ENCODE measurements at places on chromosomes 13 and 19. TPM values are rescaled to one million over a fixed set of nuclear protein-coding genes. Genes with fewer than 3 reads are reported as not detected.
A peak's percentile ranks its signal among the peaks of the same experiment; 100 is the strongest.

FUZ gene
- 17.0 TPM for total RNA-seq

DNA sequence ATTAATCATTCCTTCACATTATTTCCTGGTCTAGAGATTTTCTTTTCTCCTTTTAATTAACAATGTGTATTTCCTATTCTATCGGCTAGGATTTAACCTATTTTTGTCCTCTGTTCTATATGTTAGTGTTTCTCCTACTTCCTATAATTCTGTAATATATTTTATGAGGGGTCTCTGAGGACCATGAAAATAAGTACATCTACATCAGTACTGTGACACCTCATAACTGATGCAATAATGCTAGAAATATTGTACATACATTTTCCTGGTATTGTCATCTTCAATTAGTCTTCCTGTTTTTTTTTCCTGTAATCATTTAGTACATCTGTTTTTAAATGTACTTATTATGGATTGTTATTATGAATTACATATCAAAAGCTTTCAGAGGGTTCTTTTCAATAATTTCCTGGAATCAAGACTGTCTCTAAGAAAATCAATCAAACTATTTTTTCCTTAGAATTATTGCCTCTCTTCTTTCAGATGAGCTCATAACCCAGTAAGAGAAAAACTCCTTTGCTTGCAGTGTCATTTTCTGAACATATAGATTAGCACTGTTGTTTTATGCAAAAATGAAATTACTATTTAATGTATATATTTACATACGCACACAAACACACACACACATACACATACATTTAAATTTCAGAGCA lies 1004.3 kb downstream of the SLITRK5 start:
- H3K4me1 ChIP-seq, result no peaks in the 10 kb centered on the region
- no peak overlapping the region for H3K4me3 ChIP-seq
- no peaks in the 10 kb centered on the region for H3K36me3 ChIP-seq
- no peaks in the 10 kb centered on the region for H3K27me3 ChIP-seq

KLK12 gene
- not detected for total RNA-seq

- H3K27ac ChIP-seq, result peak overlapping the region; percentile 74
- peaks cover 5% of the 10 kb centered on the region for H3K36me3 ChIP-seq
- no peak overlapping the region for H3K4me3 ChIP-seq
- peaks cover 56% of the 10 kb centered on the region for H3K4me1 ChIP-seq
- H3K27me3 ChIP-seq, result no peaks in the 10 kb centered on the region
Measured at GRCh38 chr19:44726465-44726864, 22.0 kb upstream of the BCL3 start.

FUT3 gene
- 15.6 TPM for total RNA-seq

GRCh38 chr19:12077375-12077774 lies 12.8 kb downstream of the ZNF844 start:
- no peak overlapping the region for H3K4me3 ChIP-seq
- H3K36me3 ChIP-seq, result no peaks in the 10 kb centered on the region
- no peaks in the 10 kb centered on the region for H3K4me1 ChIP-seq
- H3K27ac ChIP-seq, result no peak overlapping the region
- H3K27me3 ChIP-seq, result no peaks in the 10 kb centered on the region
- no peak for DNase-seq

IFT88 gene
- 13.6 TPM for total RNA-seq

GRCh38 chr19:5578097-5578846 lies 10.5 kb upstream of the TINCR start:
- H3K27me3 ChIP-seq, result no peaks in the 10 kb centered on the region
- DNase-seq, result peak; percentile 70
- no peaks in the 10 kb centered on the region for H3K36me3 ChIP-seq
- no peaks in the 10 kb centered on the region for H3K4me1 ChIP-seq
- no peak overlapping the region for H3K27ac ChIP-seq
- no peak overlapping the region for H3K4me3 ChIP-seq

DNA sequence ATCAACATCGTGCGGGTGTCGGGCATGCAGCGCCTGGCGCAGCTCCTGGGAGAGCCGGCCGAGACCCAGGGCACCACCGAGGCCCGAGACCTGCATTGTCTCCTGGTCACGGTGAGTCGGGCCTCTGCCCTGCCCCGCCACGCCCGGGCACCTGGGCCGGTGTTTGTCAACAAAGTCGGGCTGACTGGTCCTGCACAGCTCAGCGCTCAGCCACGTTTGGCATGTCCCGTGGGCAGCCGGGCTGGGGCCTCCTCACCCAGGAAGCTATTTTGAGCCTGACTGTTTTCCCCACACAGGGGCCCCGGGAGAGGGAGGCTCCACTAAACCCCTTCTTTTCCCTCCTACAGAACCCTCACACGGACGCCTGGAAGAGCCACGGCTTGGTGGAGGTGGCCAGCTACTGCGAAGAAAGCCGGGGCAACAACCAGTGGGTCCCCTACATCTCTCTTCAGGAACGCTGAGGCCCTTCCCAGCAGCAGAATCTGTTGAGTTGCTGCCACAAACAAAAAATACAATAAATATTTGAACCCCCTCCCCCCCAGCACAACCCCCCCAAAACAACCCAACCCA lies 1.3 kb downstream of the GADD45B start:
- H3K36me3 ChIP-seq, result peaks cover 48% of the 10 kb centered on the region
- peaks cover 11% of the 10 kb centered on the region for H3K27me3 ChIP-seq
- peak overlapping the region; percentile 95 for H3K4me3 ChIP-seq
- peaks cover 9% of the 10 kb centered on the region for H3K4me1 ChIP-seq
- peak; percentile 48 for DNase-seq

GRCh38 chr13:29943686-29944085 lies 93.3 kb upstream of the UBL3 start:
- no peaks in the 10 kb centered on the region for H3K27me3 ChIP-seq
- H3K4me1 ChIP-seq, result no peaks in the 10 kb centered on the region
- no peaks in the 10 kb centered on the region for H3K36me3 ChIP-seq
- no peak overlapping the region for H3K27ac ChIP-seq

CD209 gene
- total RNA-seq, result not detected

DNA sequence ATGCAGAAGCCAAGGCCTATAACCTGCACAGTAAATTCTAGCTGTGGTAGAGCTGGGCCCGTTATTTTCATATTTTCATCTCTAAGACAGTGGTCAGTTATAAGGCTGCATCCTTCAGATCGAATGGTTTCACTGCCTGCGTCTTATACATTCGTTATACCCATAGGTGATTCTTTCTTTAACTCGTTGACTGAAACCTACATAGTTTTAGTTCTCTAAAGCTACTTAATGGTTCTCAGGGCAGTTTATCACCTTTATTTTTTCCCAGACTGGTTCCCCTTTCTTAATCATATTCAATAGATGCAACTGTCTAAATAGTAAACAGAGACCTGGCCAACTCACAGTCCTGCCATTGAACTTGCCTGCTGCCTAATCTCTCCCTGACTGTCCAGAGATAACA lies 615.3 kb upstream of the SLITRK1 start:
- no peak overlapping the region for H3K4me3 ChIP-seq
- H3K27ac ChIP-seq, result no peak overlapping the region
- H3K27me3 ChIP-seq, result no peaks in the 10 kb centered on the region
- H3K4me1 ChIP-seq, result no peaks in the 10 kb centered on the region

DNA sequence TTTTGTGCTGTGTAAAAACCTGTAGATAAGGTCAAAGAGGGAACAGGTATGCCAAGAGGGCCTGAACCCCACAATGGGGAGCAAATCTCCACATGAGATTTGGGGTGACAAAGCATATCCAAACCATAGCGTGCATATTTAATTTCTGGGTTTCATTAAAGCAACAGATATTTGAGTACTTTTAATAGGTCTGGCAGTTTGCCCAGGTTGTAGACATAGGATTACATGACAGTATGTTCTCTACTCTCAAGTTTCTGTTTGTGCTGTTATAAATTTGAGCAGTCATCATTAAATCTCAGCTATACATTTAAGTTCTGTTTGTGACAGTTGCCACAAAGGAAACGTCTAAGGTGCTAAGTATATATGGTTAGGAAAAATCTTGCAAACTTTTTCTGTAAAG lies 236.4 kb downstream of the ATP8A2 start:
- no peak for DNase-seq
- peaks cover 37% of the 10 kb centered on the region for H3K27me3 ChIP-seq
- H3K4me3 ChIP-seq, result no peak overlapping the region
- H3K4me1 ChIP-seq, result no peaks in the 10 kb centered on the region
- H3K27ac ChIP-seq, result no peak overlapping the region

- H3K4me1 ChIP-seq, result peaks cover 15% of the 10 kb centered on the region
- H3K27ac ChIP-seq, result no peak overlapping the region
- peaks cover 10% of the 10 kb centered on the region for H3K36me3 ChIP-seq
Measured at GRCh38 chr19:41499899-41500298, 56.9 kb downstream of the ERICH4 start.

GRCh38 chr19:41926028-41926762 lies 2.1 kb downstream of the ERFL start:
- DNase-seq, result no peak
- H3K4me1 ChIP-seq, result peaks cover 21% of the 10 kb centered on the region
- no peaks in the 10 kb centered on the region for H3K27me3 ChIP-seq
- peaks cover 11% of the 10 kb centered on the region for H3K36me3 ChIP-seq
- H3K27ac ChIP-seq, result no peak overlapping the region
- H3K4me3 ChIP-seq, result no peak overlapping the region

- no peak overlapping the region for H3K27ac ChIP-seq
- H3K4me3 ChIP-seq, result no peak overlapping the region
- no peaks in the 10 kb centered on the region for H3K36me3 ChIP-seq
- no peak for DNase-seq
- no peaks in the 10 kb centered on the region for H3K27me3 ChIP-seq
- H3K4me1 ChIP-seq, result no peaks in the 10 kb centered on the region
Measured at GRCh38 chr13:110498327-110498726, 63.2 kb downstream of the RAB20 start.

DNA sequence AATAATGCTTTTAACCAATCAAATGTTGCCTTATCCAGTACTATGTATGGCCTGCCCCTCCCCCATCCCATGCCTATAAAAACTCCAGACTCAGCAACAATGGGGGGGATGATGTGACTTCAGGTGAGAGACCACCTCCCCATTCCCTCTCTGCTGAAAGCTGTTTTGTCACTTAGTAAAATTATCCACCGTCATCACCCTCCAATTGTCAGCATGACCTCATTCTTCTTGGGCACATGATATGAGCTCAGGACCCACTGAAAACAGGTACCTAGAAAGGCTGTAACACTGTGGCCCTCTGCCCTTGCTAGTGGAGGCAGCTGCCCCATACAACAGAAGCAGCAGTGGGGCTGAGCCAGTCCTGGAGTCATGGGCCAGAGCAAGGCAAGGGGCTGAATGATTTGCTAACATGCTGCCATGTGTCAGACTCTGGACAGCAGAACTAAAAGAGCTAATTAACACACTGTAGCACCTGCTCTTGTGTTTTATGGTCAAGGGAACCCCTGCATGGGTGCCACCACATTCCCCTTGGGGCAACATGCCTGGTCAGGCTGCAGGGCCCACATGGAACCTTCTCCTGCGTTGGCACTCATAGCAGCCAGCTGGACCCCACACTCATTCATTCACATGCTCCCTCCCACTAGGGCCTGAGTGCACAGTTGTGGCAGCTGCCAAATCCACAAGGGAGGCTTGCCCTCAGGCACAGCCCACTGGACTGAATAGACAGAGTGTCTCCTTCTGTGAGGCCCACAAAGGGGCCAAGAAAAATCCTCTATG lies 722.2 kb upstream of the PCDH20 start:
- H3K27ac ChIP-seq, result no peak overlapping the region
- H3K4me1 ChIP-seq, result no peaks in the 10 kb centered on the region
- no peak overlapping the region for H3K4me3 ChIP-seq
- DNase-seq, result no peak
- no peaks in the 10 kb centered on the region for H3K27me3 ChIP-seq

CEACAM16 gene
- not detected for total RNA-seq

CEACAM4 gene
- not detected for total RNA-seq

C19orf25 gene
- 33.7 TPM for total RNA-seq

GRCh38 chr13:64675255-64675892 lies 2554.8 kb downstream of the PCDH9 start:
- H3K36me3 ChIP-seq, result no peaks in the 10 kb centered on the region
- no peak overlapping the region for H3K4me3 ChIP-seq
- H3K4me1 ChIP-seq, result no peaks in the 10 kb centered on the region
- no peak overlapping the region for H3K27ac ChIP-seq
- no peaks in the 10 kb centered on the region for H3K27me3 ChIP-seq

- H3K4me1 ChIP-seq, result peaks cover 19% of the 10 kb centered on the region
- no peak for DNase-seq
- H3K27me3 ChIP-seq, result no peaks in the 10 kb centered on the region
- H3K4me3 ChIP-seq, result no peak overlapping the region
Measured at GRCh38 chr19:40282920-40283319, 2.2 kb downstream of the AKT2 start.

- H3K27me3 ChIP-seq, result no peaks in the 10 kb centered on the region
- no peak for DNase-seq
- no peak overlapping the region for H3K4me3 ChIP-seq
- H3K27ac ChIP-seq, result no peak overlapping the region
Measured at GRCh38 chr13:68808456-68808855, 1299.2 kb upstream of the ATXN8OS start.

DNA sequence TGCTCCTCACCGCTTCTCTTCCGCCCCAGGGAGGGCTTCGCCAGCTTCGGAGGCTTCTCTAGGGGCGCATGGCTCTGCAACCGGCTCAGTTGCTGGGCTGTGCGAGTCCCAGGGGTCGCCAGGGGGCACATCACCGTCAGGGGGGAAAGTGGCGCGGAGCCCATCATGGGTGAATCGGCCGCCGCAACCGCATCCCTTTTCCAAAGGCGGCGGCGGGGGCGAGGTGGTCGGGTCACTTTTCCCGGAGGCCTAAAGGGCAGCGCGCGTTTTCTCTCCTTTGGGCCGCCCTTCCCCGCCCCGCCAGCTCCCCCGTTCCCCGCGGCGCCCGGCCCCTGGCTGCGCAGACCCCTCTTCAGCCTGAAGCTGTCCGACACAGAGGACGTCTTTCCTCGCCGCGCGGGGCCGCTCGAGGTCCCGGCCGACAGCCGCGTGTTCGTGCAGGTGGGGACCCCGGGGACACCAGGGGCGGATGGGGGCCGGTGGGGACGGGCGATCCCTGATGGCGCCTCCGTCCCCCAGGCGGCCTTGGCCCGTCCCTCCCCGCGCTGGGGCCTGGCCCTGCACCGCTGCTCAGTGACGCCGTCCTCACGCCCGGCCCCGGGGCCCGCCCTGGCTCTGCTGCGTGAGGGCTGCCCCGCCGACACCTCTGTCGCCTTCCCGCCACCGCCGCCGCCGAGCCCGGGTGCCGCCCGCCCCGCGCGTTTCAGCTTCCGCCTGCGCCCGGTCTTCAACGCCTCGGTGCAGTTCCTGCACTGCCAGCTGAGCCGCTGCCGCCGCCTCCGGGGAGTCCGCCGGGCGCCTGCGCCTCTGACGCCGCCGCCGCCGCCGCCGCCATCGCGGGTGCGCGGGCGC lies 1.7 kb downstream of the TGFBR3L start:
- no peaks in the 10 kb centered on the region for H3K27me3 ChIP-seq
- peaks cover 48% of the 10 kb centered on the region for H3K36me3 ChIP-seq
- peak overlapping the region; percentile 65 for H3K4me3 ChIP-seq
- peak; percentile 30 for DNase-seq

- H3K27ac ChIP-seq, result no peak overlapping the region
- DNase-seq, result no peak
- no peak overlapping the region for H3K4me3 ChIP-seq
- H3K4me1 ChIP-seq, result no peaks in the 10 kb centered on the region
Measured at GRCh38 chr13:93344048-93344705, 117.6 kb downstream of the GPC6 start.
